ENCODE measurements at places on chromosomes 7 and 10.

DNA sequence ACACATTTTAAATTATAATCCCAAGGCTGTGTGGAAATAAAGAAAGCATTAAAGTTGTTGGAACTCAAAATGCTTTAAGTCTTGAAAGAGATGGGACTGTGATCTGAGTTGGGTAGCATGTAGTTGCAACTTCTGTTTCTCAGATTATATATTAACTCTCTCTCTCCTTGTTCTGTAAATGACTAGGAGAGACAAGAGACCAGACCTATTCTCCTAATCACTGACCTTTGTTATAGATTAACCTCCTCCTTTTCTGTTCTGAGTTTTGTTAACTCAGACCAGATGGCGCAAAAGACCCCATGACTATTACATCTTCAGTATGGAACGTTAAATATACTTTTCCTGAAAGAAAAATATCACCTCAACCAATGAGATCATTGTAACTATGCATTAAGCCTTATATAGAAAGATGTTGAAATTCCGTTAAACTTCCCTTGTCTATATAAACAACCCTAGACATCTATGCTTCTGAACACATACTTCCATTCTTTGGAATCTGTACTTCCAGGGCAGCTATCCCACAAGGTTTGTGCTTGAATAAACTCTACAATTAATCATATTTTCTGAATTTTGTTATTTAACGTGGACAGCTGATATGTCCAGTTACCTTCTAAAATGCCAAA lies 143.5 kb upstream of the TRIM24 start:
- no peak for DNase-seq

GRCh38 chr10:32377458-32378259 lies 30.7 kb upstream of the EPC1 start:
- DNase-seq: peak; percentile 50

DNA sequence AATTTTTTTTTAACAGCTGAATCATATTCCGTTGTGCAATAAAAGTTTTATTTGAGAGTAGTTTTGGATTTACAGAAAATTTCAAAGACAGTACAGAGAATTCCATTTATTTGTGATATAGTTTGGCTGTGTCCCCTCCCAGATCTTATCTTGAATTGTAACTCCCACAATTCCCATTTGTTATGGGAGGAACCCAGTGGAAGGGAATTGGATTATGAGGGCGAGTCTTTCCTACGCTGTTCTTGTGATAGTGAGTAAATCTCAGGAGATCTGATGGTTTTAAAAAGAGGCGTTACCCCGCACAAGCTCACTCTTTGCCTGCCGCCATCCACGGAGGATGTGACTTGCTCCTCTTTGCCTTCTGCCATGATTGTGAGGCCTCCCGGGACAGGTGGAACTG lies 228.0 kb upstream of the MAGI2 start:
- DNase-seq: no peak

DNA sequence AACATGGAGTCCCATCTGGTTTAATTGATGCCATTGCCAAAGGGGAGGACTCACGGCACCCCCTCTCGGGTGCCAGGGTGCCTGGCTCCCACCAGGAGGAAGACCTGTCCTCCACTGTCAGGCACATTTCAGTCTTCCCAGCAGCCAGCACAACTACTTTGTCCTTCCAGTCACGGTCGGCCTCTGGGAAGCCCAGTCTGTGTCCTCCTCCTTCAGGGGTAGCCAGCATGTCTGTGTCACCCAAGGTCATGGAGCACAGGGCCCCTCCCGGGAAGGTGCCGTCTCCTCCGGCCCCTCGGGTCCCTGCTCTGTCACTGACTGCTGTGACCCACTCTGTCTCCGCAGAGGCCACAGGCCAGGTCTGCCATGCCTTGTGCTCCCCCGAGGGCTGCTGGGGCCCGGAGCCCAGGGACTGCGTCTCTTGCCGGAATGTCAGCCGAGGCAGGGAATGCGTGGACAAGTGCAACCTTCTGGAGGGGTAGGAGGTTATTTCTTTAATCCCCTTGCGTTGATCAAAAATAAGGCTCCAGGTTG lies 142.4 kb downstream of the EGFR start:
- no peak for DNase-seq

GRCh38 chr10:107747851-107748250 lies 583.3 kb upstream of the SORCS1 start:
- DNase-seq: no peak

GRCh38 chr7:155962191-155962967 lies 150.1 kb upstream of the SHH start:
- peak; percentile 79 for DNase-seq

- DNase-seq: peak; percentile 26
These were observed 28.9 kb upstream of the INHBA start for GRCh38 chr7:41731493-41732435.

All from MCF 10A (cell line).